ENCODE measurements at places on chromosomes 1 and 21.

- DNase-seq: no peak
Measured at GRCh38 chr1:101115112-101115511, 89.5 kb upstream of the DPH5 start.

DNA sequence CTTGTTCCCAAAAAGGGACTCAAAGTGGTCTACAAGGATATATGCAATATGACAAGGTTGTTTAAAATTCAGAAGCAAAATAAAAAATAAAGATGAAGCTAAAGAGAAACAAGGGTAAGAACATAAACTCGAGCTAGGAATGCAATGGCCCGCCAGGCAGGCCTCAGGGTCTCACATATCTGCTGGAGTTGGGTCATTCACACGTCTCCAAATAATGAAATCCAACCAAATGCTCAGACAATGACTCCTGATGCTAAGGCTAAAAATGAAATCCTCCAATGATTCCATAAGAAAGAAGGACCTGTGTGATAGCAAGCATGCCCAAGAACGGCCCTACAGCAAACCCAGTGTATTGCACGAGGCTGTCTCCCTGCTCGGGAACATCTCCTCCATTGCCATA lies 153.3 kb upstream of the ETS2 start:
- no peak for DNase-seq

GRCh38 chr1:91697861-91698260 lies 188.1 kb downstream of the TGFBR3 start:
- DNase-seq: no peak

- no peak for DNase-seq
Measured at GRCh38 chr1:155255243-155256007, at the start of gene ENTREP3. Gene ENTREP3, minus strand, starts transcription at chr1:155255483. Its CDS starts 606 bp downstream, at chr1:155254877.

GRCh38 chr21:45209046-45209445 lies 78.6 kb downstream of the POFUT2 start:
- DNase-seq: no peak

- DNase-seq: no peak
Measured at GRCh38 chr1:151293093-151293492, 11.0 kb downstream of the ZNF687 start.

GRCh38 chr1:222790520-222790919 lies 24.3 kb upstream of the DISP1 start:
- no peak for DNase-seq

- no peak for DNase-seq
Measured at GRCh38 chr1:40802742-40803113, 19.1 kb downstream of the KCNQ4 start.

- no peak for DNase-seq
Measured at GRCh38 chr1:59673573-59674450, 140.9 kb upstream of the HOOK1 start.

- no peak for DNase-seq
Measured at GRCh38 chr1:236545621-236546169, 21.9 kb downstream of the LGALS8 start.

DNA sequence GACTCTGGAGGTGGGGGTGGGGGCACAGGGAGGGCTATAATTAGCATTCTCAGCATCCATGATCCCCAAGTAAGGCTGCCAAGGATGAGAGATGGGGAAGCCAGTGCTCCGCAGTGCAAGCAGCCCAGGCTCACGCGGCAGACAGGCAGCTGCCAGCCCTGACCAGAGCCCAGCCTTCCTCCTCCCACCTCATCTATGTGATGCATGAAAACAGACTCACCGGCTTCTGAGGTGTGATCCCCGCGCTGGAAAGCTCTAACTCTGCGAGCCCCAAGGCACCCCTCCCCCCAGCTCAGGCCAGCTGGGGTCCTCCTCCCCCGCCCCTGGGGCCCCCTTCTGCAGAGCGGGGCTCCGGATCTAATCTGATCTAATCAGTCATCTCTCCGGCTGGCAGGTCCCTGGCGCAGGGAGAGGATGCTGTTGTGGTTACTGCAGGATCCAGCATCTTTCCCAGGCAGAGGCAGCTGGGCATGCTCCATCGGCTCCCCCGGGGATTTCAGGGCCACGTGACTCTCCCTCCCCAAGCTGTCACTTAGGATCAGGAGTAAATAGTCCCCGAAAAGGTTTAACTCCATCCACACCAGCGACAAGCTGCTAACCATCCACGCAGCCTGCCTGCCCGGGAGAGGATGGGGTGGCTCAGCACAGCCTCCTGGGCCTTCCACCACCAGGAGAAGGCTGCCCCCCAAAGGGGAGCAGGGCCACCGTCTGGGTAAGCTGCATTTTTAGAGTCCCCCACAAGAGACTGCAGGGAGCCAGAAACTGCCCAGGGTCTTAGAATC lies at the start of gene PLEKHA6:
PLEKHA6 (minus strand) TSS at position 456 of the 782 bp plus-strand sequence. CDS start 86,202 bp downstream, outside the sequence.
- DNase-seq: no peak

DNA sequence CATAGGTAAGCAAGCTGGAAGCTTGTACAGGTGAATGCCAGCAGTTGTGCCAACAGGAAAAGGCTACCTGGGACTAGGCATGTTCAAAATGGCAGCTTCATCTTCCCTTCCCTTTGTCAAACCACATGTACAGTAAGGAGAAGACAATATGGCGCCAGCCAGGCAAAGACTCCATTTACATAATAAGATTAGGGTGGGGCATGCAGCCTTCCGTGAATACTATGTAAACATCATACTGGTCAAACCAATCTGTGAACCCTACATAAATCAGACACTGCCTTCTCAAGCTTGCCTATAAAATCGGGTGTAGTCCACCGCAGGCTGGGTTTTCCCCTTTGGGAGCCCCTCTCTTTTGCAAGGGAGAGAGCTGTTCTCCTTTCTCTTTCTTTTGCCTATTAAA lies 24.6 kb downstream of the ATF3 start:
- DNase-seq: no peak

- DNase-seq: no peak
Measured at GRCh38 chr1:56255516-56256152, 323.7 kb downstream of the PLPP3 start.

DNA sequence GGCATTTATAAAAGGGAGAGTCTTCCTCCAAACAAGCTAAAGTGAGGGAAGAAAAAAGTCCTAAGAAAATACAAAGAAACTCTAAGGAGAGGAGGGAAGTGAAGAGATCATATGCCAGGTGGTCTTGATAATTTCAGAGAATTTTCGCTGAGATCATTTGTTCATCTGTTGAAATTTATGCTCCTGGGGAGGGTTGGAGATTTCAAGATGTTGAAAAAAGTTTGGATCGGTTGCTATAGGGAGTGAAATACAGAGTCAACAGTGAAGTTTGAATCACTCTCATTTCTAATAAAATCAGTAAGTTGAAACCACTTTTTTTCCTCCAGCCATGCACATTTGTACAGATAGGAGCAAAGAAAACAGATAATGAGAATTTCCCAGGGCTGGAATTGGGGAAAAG lies 299.1 kb upstream of the ADAMTS5 start:
- no peak for DNase-seq

DNA sequence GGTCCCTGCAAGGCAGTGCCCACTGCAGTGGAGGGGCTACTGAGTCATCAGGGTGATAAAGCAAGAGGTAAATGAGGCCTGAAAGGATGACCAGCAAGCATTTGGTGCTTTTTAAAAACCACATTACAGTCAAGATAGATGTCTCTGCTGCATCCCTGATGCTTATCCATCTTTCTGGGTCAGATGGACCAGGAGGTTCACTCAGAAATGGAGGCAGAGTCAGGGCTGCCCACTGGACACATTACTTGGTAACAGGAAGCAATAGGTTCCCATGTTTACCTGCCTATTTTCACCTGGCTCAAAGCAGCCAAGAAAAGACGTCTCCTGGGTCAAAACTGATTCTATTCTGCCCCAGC lies 3.6 kb downstream of the SPATA46 start:
- no peak for DNase-seq

GRCh38 chr1:118716775-118717174 lies 271.4 kb downstream of the TBX15 start:
- DNase-seq: no peak

GRCh38 chr1:29256979-29257804 lies 20.9 kb downstream of the PTPRU start:
- no peak for DNase-seq

DNA sequence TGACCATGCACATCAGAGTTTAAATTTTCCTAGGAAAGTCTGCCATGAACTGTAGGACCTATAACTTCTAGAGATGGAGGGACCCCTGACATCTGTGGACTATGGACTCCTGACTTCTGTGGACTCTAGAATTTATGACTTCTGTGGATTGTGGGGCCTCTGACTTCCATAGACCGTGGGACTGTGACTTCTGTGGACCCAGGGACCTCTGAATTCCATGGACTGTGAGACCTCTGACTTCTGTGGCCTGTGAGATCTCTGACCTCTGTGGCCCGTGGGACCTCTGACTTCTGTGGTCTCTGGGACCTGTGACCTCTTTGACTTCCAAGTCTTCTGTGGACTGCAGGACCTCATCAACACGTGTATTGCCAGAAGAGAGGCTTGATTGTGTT lies 36.7 kb downstream of the PEX14 start:
- DNase-seq: no peak

DNA sequence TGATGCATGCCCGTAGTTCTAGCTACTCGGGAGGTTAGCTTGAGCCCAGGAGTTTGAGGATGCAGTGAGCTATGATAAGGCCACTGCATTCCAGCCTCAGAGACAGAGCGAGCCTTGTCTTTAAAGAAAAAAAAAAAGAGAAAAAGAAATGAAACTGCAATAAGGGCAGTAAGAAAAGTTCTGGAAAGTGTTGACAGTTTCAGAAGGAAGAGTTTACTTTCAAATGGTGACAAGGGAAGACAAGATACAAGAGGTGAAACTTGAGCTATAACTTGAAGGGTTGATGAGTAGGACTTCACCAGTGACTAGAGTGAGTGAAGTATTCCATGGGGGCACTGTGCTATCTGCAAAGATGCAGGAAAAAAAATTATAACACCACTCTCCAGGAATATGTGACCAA lies 125.0 kb downstream of the AKT3 start:
- no peak for DNase-seq

- no peak for DNase-seq
Measured at GRCh38 chr1:22972760-22973159, at the start of gene LACTBL1. Gene LACTBL1, minus strand, starts transcription at chr1:22972866. Its CDS starts 550 bp downstream, at chr1:22972316.

DNA sequence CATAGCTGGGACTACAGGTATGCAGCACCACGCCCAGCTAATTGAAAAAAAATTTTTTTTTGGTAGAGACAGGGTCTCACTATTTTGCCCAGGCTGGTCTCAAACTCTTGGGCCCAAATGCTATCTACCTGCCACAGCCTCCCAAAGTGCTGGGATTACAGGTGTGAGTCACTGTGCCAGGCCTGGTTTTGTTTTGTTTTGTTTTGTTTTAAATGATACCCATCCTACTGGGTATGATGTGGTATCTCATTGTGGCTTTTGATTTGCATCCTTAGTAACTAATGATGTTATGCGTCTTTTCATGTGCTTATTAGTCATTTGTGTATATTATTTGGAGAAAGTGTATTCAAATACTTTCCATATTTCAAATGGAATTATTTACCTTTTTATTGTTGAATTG lies 142.3 kb downstream of the VPS13D start:
- DNase-seq: no peak

GRCh38 chr1:1758692-1759455 lies 19.4 kb downstream of the NADK start:
- no peak for DNase-seq

DNA sequence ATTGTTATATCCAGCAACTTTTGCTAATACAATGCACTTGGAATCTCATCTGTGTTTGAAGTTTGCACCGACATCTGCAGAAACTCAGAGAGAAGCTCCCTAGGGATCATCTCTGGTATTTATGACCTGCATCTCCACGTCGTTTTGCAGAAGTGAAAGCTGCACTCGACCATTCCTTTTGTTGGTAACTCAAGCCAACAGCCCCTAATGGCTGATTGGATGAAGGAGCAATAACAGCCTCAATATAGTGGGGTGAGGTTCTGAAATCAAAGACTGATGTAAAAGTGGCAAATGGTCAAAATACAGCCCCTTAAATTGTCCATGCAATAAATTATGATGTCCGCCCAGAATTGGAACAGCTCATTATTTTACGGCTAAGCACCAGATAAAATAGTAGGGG lies 344.2 kb upstream of the KAZN start:
- DNase-seq: no peak

DNA sequence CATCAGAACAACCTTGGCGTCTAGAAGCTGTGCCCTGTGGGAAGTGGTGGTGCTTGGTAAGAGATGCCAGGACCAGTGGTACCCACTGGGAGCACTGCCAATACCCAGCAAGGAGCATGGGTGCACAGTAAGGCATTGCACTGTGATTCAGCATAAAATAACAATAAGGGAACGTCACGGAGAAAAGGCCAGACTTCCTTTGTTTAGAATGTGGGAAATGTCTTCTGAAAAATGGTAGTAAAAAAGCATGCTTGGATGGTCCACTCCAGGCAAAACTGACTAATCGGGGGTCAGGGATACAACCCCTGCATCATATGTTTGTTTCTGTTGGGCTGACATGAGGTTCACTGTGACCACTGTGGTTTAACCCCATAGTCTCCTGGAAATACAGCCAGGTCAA lies 14.7 kb downstream of the METTL18 start:
- no peak for DNase-seq

DNA sequence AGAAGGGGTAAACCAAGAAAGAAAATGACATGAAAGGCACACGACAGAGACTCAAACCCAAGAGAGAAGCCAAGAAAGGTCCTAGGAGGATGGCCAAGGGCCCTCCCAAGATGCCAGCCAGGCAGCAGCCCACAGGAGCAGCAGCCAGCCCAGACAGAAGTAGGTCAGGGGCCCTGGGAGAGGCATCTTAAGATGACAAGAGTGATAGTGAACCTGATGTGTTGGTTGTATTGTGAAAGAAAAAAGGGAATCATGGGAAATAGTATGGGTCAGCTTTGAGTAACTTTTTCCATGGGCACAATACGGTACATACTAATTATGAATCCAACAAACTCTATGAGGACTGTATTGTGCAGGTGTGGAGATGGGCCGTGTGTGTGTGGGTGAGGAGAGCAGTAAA lies 3.3 kb downstream of the CCSAP start:
- DNase-seq: no peak

GRCh38 chr1:192552760-192553191 lies 22.8 kb upstream of the RGS1 start:
- no peak for DNase-seq

GRCh38 chr1:51648180-51649109 lies 31.6 kb downstream of the OSBPL9 start:
- DNase-seq: no peak

- DNase-seq: no peak
Measured at GRCh38 chr21:29719521-29719920, 220.3 kb downstream of the GRIK1 start.

- no peak for DNase-seq
Measured at GRCh38 chr1:65393347-65393746, 27.1 kb upstream of the LEPR start.

GRCh38 chr1:2303016-2303775 lies 75.1 kb downstream of the SKI start:
- DNase-seq: no peak

GRCh38 chr1:36458910-36459309 lies 5.3 kb downstream of the MRPS15 start:
- no peak for DNase-seq

- no peak for DNase-seq
Measured at GRCh38 chr1:235639226-235640205, 10.1 kb downstream of the GNG4 start.

GRCh38 chr1:31955917-31956736 lies 18.0 kb upstream of the PTP4A2 start:
- DNase-seq: no peak
